SJCRH30 (cell line): ENCODE measurements at places on chromosomes 11 and 22. TPM values are rescaled to one million over a fixed set of nuclear protein-coding genes. Genes with fewer than 3 reads are reported as not detected.
A peak's percentile ranks its signal among the peaks of the same experiment; 100 is the strongest.

The DAGLA gene
- total RNA-seq: 2.1 and 2.5 TPM in 2 replicates

The BEST1 gene
- 0.05 and 0.26 TPM in 2 replicates for total RNA-seq

The PRR33 gene
- 0.02 and 0.05 TPM in 2 replicates for total RNA-seq

The BRD1 gene
- total RNA-seq: 41.0 and 44.7 TPM in 2 replicates

The ALDH3B2 gene
- total RNA-seq: not detected in 2 replicates

DNA sequence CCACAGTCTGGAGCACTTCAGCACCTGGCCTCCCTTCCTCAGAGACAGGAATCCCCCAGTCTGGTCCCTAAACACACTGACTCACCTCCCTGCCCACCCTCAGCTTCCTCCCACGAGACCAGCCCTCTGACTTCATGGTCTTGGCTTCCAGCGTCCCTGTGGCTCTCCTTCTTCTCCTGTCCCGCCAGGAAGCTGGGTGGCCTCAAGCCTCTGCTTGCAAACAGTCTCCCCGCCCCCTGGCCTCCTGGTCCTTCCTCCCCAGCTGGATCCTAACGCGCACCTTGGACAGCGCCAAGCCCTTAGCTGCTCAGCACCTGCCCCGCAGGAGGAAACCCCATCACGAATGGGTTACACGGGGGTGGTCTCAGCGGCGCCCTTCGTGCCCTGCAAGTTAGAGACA, 4.5 kb downstream of the NCF4 start:
- H3K4me1 ChIP-seq: no peaks in the 10 kb centered on the region
- no peaks in the 10 kb centered on the region for H3K36me3 ChIP-seq
- DNase-seq: no peak

- peaks cover 92% of the 10 kb centered on the region for H3K36me3 ChIP-seq
- no peak overlapping the region for H3K27ac ChIP-seq
- no peak for DNase-seq
Measured at GRCh38 chr11:47478651-47479329, 29.9 kb upstream of the RAPSN start.

GRCh38 chr11:112106070-112106469, 19.4 kb downstream of the SDHD start:
- H3K4me1 ChIP-seq: no peaks in the 10 kb centered on the region
- H3K27ac ChIP-seq: no peak overlapping the region
- no peak overlapping the region for H3K4me3 ChIP-seq
- DNase-seq: no peak

- no peak overlapping the region for H3K4me3 ChIP-seq
- H3K36me3 ChIP-seq: no peaks in the 10 kb centered on the region
- H3K4me1 ChIP-seq: peaks cover 6% of the 10 kb centered on the region
- peaks cover 8% of the 10 kb centered on the region for H3K27me3 ChIP-seq
Measured at GRCh38 chr11:17439316-17439782, 37.3 kb downstream of the ABCC8 start.

- peak overlapping the region; percentile 90 for H3K4me3 ChIP-seq
- H3K36me3 ChIP-seq: no peaks in the 10 kb centered on the region
- no peak for DNase-seq
- H3K27ac ChIP-seq: no peak overlapping the region
- no peaks in the 10 kb centered on the region for H3K27me3 ChIP-seq
Measured at GRCh38 chr11:10541561-10541930, 559 bp upstream of the RNF141 start.

- H3K27me3 ChIP-seq: no peaks in the 10 kb centered on the region
- H3K4me1 ChIP-seq: no peaks in the 10 kb centered on the region; the same call in 1 of the 2 replicates
- no peak for DNase-seq
Measured at GRCh38 chr11:30342736-30343166, 19.8 kb downstream of the ARL14EP start.

- no peak overlapping the region for H3K4me3 ChIP-seq
Measured at GRCh38 chr22:49800408-49801238, 27.1 kb downstream of the BRD1 start.

GRCh38 chr11:74572349-74572748, 20.0 kb upstream of the POLD3 start:
- H3K27ac ChIP-seq: no peak overlapping the region
- H3K27me3 ChIP-seq: no peaks in the 10 kb centered on the region
- H3K4me1 ChIP-seq: no peaks in the 10 kb centered on the region
- DNase-seq: no peak
- H3K4me3 ChIP-seq: no peak overlapping the region
- no peaks in the 10 kb centered on the region for H3K36me3 ChIP-seq

DNA sequence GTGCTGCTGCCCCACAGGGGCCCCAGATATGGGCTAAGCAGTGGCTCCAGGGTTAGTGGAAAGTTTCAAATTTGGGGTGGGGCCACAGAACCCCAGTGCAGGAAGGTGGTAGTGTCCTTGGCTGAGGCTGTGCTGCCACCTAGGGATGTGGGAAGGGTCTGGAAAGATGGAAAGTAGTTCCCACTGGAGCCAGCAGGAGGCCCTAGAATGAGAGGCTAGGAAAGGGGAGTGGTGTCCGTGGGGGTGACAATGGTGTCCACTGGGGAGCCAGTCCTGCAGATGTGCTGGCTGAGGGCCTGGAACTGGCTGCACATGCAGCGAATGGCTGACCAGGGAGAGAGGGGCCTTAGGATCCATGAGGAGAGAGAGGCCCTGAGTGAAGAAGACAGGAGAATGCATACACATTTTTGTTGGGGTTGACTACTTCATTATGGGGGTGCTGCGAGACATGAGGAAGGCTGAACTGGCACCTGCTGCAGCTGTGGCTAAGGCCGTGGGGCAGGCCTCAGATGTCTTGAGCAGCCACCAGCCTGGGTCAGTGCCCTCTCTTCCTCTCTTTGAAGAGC, 21.1 kb downstream of the RFPL3 start:
- peak; percentile 37 for DNase-seq
- no peaks in the 10 kb centered on the region for H3K27me3 ChIP-seq
- no peak overlapping the region for H3K27ac ChIP-seq
- no peaks in the 10 kb centered on the region for H3K4me1 ChIP-seq
- H3K36me3 ChIP-seq: no peaks in the 10 kb centered on the region

- no peak overlapping the region for H3K27ac ChIP-seq
- H3K4me3 ChIP-seq: no peak overlapping the region
- H3K36me3 ChIP-seq: peaks cover 3% of the 10 kb centered on the region; the same call in 1 of the 2 replicates
- H3K27me3 ChIP-seq: no peaks in the 10 kb centered on the region
Measured at GRCh38 chr11:17634776-17635550, 84.4 kb upstream of the MYOD1 start.

GRCh38 chr22:29587938-29588699, 7.2 kb upstream of the NIPSNAP1 start:
- H3K36me3 ChIP-seq: no peaks in the 10 kb centered on the region
- H3K27me3 ChIP-seq: no peaks in the 10 kb centered on the region
- no peaks in the 10 kb centered on the region for H3K4me1 ChIP-seq
- no peak overlapping the region for H3K4me3 ChIP-seq

- H3K4me3 ChIP-seq: no peak overlapping the region
- H3K36me3 ChIP-seq: peaks cover 34% of the 10 kb centered on the region
- no peak for DNase-seq
- no peaks in the 10 kb centered on the region for H3K27me3 ChIP-seq
- H3K4me1 ChIP-seq: peaks cover 2% of the 10 kb centered on the region
Measured at GRCh38 chr11:65432100-65432650, 9.6 kb downstream of the NEAT1 start.

GRCh38 chr11:109994907-109995306, 98.3 kb upstream of the ZC3H12C start:
- no peaks in the 10 kb centered on the region for H3K27me3 ChIP-seq
- no peaks in the 10 kb centered on the region for H3K36me3 ChIP-seq
- DNase-seq: no peak

DNA sequence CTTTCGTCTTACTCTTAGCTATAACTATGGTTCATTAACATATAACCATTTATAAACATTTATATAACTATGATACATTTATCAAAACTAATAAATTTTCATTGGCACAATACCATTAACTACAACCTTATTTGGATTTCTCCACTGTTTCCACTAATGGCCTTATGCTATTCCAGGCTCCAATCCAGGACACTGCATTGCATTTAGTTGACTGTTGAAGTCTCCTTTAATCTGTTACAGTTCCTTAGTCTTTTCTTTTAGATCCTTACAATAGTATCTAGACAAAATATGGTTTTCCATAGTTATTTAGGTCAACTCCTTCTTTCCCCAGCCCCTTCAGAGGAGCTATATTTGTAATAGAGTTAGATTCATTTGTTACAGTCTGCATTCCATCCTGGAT, 47.2 kb downstream of the CCDC34 start:
- no peaks in the 10 kb centered on the region for H3K27me3 ChIP-seq
- H3K27ac ChIP-seq: no peak overlapping the region
- no peak for DNase-seq
